ENCODE measurements at places on chromosomes 5 and 9.

GRCh38 chr5:19855931-19856330 lies 132.1 kb downstream of the CDH18 start:
- no peak for DNase-seq

- DNase-seq = no peak
Measured at GRCh38 chr5:164148292-164148691, 642.9 kb downstream of the MAT2B start.

DNA sequence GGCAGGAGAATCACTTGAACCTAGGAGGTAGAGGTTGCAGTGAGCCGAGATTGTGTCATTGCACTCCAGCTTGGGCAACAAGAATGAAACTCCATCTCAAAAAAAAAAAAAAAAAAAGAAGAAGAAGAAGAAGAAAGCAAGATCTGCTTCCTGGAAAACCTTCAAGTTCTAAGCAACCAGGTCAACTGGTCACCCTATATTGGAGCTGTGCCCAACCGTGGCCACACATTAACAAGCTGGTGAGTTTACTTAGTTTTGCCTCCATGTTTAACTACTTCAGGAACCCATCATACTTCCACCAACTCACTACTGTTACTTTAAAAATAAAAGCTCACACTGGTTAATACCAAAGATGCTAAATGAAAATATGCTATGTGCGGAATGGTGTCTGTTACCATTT lies 12.3 kb upstream of the SKP1 start:
- no peak for DNase-seq

GRCh38 chr5:663436-664342 lies 29.5 kb downstream of the TPPP start:
- no peak for DNase-seq

DNA sequence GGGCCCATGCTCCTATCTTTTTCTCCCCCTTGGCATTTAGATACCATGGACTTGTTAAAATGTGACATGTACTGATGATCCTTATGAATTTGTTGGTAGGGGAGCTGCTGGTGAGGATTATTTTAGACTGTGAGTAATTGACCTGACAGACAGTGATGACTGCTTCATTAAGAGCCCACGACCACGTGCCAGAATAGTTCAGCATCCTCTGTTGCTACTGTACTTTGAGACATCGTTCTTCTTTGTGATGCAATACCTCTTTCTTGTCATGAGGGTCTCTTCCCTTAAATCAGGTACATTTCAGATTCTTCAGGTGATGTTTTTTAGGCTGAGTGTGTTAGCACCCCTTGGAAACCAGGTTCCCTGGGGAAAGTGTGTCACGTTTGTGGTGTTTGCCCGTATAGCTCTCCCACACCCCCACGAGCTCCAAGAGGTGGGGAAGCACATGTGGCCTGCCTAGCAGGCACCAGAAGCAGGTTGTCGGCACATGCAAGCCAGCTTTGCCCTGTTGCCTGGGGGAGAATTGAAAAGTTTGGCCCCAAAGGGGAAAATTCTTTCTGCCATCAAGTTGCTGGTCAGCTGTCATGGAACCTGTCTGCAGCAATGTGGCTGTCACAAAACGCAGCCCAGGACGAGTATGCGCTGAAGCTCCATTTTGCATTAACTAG lies 25.1 kb downstream of the QRFP start:
- no peak for DNase-seq

GRCh38 chr9:119167267-119167666 lies 202.0 kb downstream of the BRINP1 start:
- no peak for DNase-seq

- DNase-seq = no peak
Measured at GRCh38 chr9:82152181-82152580, 163.6 kb downstream of the SPATA31D1 start.

DNA sequence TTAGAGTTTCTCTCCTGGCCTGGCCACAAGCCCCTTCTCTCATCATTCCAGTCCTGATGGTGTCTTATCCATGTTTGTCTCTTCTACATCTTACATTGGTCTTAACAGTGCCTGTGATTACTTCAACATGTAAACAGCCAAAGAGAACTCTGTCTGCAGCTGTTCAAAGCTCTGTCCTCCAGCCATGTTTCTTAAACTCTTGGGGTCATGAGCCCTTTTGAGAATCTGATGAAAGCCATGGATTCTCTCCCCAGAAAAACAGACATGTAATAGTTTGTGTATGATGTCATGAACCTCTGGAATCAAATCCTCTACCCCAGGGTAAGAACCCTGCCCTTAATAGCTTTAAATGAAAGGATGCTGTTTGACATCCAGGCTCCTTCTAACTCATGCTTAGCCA lies 30.1 kb downstream of the MAMDC2 start:
- no peak for DNase-seq

DNA sequence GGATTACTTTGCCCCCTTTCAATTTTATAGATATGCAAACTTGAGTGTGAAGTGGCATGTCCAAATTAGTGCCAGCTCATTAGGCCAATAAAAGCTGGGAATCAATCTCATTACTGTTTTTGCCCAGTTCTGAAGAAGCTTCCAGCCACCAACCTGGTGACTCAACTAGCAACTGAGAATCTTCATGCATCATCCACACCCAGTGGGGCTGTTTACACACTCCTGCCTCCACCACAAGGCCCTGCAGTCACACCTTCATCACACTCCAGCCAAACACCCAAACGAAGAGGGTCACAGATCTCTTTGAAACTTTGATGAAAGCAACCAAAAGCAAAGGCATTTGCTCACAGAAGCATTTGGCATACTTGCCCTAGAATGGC lies 41.3 kb upstream of the S1PR3 start:
- no peak for DNase-seq

DNA sequence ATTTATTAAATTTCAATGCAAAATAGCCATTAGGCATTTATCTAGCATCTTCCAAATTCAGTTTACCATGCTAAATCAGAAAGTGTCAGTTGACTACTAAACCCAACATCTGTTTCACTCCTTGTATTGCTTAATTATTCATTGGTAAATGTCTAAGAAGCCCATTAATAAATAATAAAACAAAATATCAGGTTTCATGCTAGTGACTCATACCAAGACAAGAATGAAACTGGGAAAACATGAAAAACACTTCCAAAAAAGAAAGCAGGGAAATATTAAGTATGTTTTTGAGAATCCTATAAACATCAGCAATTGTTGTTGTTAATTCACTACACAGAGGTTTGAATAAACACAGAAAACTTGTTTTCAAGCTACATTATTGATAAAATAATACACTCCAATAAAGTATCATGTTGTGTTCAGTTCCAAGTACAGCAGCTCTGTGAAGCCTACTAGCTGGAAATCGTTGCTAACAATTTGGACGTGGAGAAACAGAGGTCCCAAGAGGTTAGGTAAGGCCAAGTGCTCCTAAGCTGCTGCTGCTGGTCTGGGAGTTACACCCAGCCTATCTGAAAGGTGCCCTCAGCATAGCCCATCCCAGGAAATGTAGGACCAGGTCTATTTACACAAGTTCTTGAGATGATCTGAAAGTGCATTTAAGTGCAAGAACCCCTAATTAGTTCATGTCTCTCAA lies 78.8 kb downstream of the GNAQ start:
- DNase-seq = no peak

- DNase-seq = no peak
Measured at GRCh38 chr9:92097997-92098482, 17.2 kb downstream of the SPTLC1 start.

GRCh38 chr9:129607027-129607387 lies 13.9 kb downstream of the C9orf50 start:
- DNase-seq = no peak

DNA sequence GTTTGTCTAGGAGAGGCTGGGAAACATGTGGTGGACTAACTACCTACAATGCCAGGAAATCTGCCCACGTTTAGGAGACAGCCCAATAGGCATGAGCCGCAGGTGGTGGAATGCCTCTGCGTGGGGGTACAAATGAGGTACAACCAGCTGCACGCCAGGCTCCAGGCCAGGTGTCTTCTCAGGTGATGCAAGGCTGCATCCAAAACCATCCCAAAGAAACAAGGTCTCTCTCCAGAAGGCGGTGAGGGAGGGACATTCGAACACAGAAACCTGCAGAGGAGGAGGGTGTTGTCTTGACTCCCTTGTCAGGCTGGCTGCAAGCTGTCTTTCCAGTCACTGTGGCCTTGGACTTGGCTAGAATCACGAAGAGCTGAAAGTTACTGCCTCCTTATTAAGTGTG lies 11.6 kb downstream of the ANKH start:
- peak; percentile 16 for DNase-seq
